ENCODE measurements at places on chromosomes 11 and 22.

- DNase-seq, result no peak
These were observed 7.2 kb downstream of the IRAG1 start for GRCh38 chr11:10686311-10686710.

DNA sequence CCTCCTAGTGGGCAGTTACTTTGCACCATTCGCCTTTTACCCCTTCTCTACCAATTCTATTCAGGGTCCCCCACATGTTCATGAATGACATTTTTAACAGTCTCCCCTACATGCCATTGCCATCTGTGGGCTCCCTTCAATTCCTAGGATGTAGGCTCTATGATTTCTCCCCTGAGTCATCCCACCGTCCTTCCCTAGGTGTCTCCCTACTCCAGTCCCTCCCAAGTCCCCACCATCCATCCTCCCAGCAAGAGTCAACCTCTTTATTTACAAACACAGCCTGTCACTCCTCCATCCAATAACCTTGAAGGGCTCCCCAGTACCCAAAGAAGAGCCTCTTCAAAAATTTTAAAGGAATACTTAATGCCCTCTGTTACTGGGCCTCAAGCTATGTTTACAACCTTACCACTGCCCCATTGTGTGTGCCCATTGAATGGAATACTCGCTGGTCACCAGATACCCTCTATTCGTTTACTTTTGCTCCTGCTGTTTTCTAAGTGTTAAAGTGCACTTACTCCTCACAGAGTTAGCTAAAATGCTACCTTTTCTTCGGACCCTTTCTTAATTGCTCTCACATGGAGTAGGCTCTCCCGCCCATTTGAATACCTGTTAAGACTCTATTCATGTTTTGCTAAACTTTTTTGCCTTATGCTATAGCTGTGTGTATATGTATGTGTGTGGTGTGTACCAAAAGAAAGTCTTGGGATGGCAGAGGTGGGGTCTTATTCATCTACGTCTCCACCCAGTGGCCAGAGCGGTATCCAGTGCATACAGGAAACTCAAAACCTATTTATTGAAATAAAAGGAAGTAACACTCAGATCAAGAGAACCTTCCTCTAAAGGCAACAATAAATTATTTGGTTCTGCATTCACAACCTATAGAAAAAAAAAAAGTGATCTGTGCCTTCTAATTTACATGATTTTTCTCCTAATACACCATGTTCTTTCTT is 235.8 kb upstream of the CCDC90B start:
- no peak for DNase-seq

DNA sequence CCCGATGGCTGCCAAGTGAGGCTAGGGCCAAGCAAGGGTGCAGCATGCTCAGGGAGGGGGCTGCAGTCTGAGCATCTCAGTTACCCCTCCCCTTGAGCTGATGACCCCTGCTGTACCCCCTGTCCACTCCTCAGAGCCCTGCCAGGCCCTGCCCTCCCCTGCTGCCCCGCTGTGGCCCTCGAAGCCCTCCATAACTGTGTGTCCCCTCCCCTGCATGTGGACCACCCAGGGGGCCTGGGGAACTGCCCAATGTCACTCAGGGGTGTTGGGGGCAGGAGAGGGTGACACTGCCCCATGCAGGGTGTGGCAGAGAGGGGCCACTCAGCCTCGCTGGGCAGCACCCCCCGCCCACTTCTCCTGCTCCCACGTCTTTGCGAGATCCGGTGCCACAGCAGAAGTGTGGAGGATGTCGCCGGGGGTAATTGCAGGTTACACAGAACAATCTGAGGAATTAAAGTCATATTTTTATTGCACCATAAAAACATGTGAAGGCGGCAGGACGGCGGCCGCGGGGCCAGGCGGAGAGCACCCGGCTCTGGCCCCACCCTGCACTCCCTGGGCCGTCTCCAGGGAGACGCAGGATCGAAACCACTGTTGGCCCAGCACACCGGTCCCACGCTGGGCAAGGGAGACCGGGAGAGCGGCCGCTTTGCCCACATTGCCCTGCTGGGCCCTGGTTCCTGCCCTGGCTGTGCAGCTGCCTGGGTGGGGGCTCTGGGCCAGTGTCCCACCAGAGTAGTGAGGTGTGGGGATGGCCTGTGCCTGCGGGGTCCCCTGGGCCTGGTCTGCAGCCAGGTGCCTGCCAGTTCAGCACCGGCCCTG is 18.7 kb upstream of the GNB1L start:
- DNase-seq, result no peak

- no peak for DNase-seq
These were observed 14.4 kb downstream of the USH1C start for GRCh38 chr11:17529844-17530185.

- DNase-seq, result no peak
These were observed 9.4 kb downstream of the CDC45 start for GRCh38 chr22:19488884-19489843.

DNA sequence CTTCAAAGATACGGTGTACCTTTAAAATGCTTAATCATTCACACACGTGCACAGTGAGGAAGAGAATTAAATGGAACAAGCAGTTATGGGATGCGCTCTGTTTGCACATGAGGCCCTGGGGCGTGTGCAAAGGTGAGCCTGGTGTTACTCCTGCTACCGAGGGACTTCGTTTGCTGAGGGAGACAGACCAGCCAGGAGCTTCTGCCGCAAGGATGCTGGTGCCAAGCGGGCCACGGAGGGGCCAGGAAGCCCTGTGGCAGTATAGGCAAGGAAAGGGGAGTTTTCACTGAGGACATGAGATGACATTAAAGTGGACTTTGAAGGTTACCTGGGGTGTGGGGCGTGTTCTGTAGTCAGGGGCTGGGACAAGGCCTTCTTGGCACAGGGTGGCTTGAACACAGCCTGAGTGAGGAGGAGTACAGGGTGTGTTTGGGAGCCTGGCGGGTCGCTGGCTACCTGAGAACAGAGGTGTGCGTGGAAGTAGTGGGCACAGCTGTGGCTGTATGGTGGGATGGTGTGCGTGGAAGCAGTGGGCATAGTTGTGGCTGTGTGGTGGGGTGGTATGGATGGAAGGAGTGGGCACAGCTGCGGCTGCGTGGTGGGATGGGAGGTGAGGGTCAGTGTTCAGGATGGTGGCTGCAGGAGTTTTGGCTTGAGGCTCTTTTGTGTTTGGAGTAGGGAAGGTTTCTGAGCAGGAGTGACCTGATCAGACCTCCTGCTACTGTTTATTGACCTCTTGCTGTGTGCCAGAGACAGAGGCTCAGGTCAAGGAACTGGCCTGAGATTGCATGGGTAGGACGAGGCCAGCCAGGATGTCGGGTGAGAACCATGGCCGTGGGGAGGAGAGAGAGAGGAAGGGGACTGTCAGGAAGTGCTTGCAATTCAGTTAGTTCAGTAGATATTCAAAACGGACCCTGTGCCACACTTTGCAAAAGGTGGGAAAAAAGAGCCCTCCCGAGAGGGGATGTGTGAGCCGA is 13.7 kb downstream of the TBC1D22A start:
- DNase-seq, result no peak

DNA sequence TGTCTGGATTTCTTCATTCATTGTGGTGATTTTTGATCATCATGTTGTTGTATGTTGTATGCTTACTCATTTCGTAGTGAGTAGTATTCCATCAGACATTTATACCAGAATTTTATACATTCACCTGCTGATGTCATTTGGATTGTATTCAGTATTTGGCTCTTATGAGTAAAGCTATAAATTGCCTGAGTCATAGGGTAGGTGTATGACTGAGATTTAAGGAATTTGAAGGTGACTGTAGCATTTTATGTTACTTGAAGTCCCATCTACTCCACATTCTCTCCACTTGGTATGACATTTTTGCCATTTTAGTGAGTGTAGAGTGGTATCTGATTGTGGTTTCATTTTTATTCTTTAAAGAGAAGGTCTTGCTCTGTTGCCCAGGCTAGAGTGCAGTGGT is 548.2 kb downstream of the TBC1D22A start:
- no peak for DNase-seq

GRCh38 chr22:49087198-49087597 is 740.5 kb downstream of the BRD1 start:
- no peak for DNase-seq
